Stimulated activated CD4-positive, alpha-beta T cell treated with anti-CD3 and anti-CD28 coated beads, Interleukin-4, amount 100 ng/mL, for 48 hours (primary cell): ENCODE measurements at places on chromosomes 2 and 18.

DNA sequence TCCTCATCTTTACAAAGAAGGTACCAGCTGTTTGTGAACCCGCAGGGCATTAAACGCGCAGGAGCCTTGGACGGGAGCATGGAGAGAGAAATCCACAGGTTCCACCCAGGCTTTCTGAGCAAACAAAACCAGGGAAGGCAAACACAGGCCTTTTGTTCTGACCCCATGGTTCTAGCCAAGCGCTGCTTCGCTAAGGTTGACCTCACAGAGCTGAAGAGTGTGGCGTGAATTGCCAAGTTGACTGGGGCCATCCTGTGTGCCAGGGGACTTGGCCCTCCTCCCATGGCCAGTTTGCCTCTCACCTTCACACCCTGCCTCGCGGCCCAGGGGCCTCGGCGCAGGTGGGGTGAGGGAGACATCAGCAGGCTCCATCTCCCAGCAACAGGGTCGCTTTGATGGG lies 74.1 kb downstream of the VAPA start:
- no peak for DNase-seq

DNA sequence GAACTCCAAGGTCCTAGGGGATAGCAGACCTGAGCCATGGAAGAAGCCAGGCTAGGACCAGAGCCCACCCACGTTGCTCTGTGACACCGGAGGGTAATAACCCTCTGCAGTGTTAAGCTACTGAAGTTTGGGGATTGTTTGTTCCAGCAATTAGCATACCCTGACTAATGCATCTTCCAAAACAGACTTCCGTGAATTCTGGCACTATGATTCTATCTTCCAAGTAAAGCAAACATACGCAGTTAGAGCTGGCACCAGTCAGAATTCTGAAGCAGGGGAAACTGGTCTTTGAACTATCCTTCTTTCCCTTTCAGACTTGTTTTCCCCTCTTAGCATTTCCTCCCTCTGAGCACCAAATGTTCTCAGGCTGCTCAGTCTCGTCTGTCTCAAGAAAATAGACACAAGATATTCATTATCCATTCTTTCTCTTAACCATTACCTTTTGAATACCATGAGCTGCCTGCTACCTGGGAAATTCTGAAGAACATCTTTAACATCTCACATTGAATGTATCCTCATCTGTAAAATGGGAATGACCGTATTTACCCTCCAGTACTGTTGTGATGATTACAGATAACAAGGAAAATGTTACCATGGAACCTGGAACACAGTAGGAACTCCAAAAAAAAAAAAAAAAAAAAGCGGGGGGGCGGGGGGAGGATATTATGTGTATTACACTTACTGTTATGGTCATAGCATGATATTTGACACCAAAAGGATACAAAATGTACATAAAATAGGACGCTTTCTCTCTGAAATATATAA lies 108.2 kb downstream of the TCF4 start:
- no peak for DNase-seq

DNA sequence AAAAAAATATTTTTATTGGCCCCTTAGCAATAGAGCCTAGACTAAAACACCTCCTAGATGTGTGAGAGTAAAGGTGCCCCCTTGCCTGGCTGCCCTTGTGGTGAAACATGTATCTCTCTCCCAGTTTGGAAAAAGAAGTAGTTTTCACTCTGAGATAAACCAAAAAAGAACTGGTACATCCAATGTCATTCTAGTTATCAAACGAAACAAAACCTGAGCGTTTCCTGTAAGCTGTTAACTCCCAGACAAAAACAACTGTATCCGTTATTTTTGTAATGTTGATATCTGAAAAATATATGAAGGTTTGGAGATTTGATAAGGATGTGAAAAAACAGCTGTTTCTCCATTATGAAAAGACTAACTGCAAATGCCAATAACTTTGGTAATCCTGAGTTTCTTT lies 24.3 kb downstream of the HEATR5B start:
- DNase-seq = no peak

DNA sequence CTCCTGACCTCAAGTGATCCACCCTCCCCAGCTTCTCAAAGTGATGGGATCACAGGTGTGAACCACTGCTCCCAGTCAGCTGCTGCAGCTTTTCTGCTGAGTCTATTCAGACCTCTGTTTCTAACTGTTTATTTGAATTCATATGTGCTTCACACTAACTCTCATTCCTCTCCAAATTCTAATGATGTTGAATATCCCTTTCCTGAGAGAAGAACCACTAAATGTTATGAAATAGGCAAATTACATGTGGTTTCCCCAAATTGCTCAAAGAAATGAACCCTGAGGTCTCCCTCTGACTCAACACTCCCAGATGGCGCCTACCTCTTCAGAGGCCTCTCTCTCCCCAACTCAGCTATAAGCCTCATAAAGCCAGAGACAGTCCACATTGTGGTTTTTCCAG lies 98.6 kb downstream of the IRS1 start:
- DNase-seq = no peak

DNA sequence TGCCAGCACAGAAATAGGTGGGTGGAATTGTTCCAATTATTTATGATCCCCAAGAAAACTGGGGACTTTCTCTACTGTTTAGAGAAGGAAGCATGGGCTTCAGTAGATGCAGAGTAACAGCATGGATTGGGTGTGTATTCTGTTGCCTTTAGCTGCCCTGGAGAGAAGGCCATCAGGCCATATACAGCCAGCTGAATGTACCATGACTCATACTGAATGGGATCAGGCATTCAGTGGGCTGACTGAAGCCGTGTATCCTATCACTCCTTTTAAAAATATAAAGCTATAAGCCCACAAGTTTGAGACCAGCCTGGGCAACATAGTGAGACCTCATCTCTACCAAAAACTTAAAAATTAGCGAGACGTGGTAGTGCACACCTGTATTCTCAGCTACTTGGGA lies 16.7 kb upstream of the PLEKHM3 start:
- DNase-seq = no peak

DNA sequence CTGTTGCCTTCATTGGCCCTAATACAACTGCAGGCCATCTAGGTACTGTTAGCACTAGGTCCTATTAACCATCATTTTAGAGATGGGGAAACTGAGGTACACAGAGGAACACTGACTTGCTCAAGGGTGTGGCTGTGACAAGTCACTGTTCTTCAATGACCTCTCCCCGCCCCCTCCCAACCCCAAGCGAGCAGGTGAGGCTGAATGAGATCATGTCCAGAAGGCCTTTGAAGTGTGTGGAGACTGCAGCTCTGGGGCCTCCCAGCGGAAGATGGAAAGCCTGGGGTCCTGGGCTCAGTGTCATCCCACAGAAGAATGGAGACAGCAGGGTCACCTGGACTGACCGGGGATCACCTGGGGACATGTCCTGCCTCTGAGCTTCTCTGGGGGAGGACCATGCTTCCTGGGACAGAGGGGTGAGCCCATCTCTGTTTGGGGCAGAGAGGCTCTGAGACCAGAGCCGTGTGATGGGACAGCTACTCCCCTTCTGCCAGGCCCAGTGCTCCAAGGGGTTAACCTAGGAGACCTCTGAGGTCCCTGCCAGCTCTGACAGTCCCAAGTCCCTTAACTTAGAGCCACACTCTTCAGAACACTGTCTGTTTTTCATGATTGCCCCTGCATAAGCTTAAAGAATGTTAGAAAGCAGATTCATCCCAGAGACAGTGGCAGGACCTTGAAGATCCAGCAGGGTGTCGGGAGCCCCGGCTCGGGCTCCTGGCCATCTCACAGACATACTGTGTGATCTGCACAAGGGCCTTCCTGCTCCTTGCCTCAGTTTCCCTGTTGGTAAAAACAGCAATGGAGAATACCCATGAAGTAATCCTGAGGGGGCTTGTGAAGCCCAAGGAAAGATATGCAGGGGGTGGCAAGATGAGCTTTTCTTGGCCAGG lies 16.7 kb upstream of the FOSL2 start:
- DNase-seq = no peak

DNA sequence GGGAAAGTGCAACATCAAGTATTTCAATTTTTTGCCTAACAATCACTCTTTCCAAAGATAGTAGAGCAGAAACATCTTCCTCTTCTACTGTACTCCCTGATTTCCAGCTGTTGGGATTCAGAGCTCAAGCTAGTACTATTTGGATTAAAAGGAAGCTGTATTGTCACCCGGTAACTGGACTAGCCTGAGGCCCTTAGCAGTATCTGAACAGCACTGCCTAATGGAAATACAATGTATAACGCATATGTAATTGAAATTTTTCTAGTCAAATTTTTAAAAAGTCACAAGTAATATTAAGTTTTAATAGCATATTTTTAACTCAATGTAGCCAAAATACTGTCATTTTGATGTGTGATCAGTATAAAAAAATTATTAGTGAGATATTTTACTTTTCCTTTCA lies 86.2 kb downstream of the COX7A2L start:
- DNase-seq = no peak

DNA sequence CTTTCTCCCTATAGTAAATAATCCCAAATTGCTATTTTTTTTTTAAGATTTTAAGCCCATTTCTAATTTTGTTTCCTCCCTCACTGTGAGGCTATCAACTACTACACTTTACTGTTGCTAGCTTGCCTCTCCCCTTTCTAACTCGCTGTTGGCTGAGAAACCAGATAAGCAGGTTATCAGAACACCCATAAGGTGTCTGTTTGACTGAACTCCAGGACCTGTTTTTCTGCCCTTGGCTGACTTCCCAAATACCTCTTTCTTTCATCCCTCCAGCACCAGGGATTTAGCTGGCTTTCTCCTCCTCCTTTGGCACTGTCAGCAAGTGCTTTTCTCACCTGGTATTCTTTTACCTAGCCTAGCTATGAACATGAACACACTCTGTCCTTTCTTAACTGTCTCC lies 11.1 kb downstream of the TRAK2 start:
- DNase-seq = no peak

DNA sequence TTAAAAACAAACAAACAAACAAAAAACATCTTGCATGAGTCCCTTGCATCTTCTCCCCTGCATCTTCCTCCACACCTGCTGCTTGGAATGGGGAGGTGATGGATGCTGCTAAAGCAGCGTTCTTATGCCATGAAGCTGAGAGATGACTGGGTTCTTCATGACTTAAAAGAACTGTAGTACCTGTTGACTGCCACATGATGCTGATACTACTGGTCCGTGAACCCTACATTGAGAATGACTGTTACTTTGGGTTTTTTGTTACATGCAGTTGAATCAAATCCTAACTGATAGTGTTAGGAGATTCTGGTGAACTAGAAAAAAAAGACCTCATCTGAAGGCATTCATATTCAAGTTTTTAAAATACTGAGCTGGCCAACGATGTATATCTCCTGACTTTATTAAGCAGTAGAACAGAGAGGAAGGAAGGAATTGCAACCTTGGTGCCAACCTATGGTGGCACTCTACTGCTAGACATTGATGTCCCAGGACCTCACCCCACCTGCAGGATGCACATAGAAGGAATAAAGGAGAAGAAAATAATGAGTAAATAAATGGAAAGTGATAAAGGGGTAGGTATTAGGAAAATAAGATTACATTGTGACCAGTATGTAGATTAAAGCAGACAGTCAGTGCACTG lies 63.2 kb upstream of the SPAG16 start:
- no peak for DNase-seq

GRCh38 chr2:30799366-30799765 lies 7.9 kb downstream of the CAPN13 start:
- no peak for DNase-seq

GRCh38 chr2:20267529-20267928 lies 42.6 kb upstream of the SDC1 start:
- DNase-seq = no peak

GRCh38 chr2:81583311-81584108 lies 1279.0 kb upstream of the LRRTM1 start:
- DNase-seq = no peak

GRCh38 chr18:10559553-10560451 lies 34.0 kb downstream of the NAPG start:
- DNase-seq = no peak

- no peak for DNase-seq
Observed at GRCh38 chr2:179307616-179308371, 43.2 kb upstream of the SESTD1 start.

DNA sequence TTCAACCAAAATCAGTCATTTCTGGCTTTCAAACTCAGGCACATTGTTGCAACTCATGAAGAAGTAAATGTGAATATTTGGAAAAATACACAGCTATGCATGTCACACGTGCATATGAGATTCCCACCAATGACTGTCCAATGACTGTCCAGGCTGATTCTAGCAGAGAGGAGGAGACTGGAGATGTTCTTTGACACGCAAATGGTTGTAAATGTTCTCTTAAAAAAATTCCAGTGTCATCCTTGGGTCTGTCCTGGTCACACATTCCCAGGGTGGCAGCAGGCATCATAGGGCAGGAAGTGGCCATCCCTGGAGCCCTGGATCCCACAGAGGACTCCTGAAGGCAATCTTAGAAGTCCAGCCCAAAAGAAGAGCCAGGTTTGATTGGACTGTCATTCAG lies 40.9 kb downstream of the TWIST2 start:
- no peak for DNase-seq

GRCh38 chr18:79241755-79242154 lies 154.0 kb upstream of the NFATC1 start:
- DNase-seq = no peak

DNA sequence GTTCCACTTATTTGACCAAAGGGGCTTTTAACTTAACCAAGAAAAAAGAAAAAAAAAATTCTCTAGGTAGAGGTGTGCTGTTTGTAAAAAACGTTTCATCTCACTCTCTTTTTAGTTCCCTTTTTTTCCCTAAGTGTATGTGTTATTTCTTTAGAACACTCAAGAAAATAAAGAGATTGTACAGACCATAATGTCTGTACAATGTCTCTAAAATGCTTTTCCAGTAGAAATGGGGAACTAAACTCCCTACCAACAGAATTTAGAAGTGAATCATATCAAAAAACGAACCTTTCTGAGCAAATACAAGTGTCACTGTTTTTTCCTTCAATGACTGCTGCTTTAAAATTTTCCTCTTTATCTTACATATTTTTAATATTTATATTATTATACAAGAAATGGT lies 72.0 kb downstream of the CDH7 start:
- no peak for DNase-seq

GRCh38 chr2:163563336-163563735 lies 172.5 kb downstream of the FIGN start:
- DNase-seq = no peak

DNA sequence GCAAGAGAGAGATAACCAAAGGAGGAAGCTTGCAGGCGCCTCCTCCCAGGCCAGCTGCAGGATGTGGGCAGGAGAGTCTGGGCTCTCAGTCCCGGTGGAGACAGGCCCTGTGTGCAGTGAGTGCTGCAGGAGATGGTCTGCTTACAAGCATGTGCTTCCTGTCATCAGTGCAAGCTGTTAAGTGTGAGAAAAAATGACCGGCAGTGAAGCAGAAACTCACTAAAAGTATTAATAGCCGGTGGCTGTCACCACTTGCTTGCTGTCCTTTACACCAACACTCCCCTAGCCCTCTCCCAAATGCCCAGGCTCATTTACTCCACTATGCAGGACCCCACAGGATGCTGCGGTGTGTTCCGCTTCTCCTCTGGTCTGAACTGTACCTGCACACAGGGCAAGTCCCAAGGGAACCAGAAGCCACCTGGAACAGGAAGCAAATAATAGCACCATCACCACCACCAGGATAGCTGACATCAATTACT lies 435.6 kb upstream of the HS6ST1 start:
- no peak for DNase-seq

GRCh38 chr2:162009543-162009942 lies 64.5 kb downstream of the DPP4 start:
- DNase-seq = no peak

- DNase-seq = no peak
Observed at GRCh38 chr2:69755862-69756467, 14.0 kb downstream of the ANXA4 start.
